ENCODE measurements at places on chromosomes 3 and 15.

GRCh38 chr3:150035301-150035779 is 64.6 kb upstream of the PFN2 start:
- DNase-seq = no peak

- DNase-seq = no peak
Measured at GRCh38 chr15:48667701-48668100, 22.2 kb upstream of the FBN1 start.

GRCh38 chr15:89349206-89349558 is 14.6 kb upstream of the POLG start:
- no peak for DNase-seq

DNA sequence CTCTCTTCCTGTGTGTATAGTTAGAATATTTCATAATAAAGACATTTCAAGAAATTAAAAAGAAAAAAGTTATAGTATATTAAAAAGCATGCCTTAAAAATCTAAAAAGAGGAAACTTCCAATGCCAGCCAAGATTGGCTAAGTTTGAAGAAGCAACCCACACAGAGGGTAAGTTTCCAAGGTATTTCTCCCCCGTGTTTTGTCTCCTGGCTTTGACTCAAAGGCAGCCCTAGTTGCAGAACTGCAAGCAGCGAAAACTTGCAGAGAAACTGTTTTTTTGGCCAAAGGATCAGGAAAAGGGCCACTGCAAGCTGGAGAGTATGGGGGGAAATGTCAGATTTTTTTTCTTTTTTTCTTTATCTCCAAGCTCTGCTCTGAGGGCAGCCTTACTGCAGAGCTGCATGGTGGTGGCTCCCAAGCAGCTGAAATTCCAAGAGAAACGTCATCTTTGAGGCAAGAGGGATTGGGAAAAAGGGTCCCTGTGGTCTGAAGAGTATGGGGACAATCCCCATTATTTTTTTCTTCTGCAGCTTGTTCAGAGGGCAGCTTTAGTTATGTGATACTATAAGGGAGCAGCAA is 23.0 kb downstream of the HACL1 start:
- DNase-seq = no peak

GRCh38 chr15:78565951-78566774 is 843 bp downstream of the CHRNA5 start:
- DNase-seq = no peak
